Lung (tissue), 17 donors: ENCODE measurements at places on chromosomes 5 and 9. TPM values are rescaled to one million over a fixed set of nuclear protein-coding genes. Genes with fewer than 3 reads are reported as not detected.

The PCDHB10 gene
- total RNA-seq = 6.3 TPM

The HMMR gene
- 1.2 TPM for total RNA-seq

The LRSAM1 gene
- total RNA-seq = 19.5 TPM

The CYSRT1 gene
- total RNA-seq = not detected

The STPG3 gene
- not detected for total RNA-seq

The ARSI gene
- 5.7 TPM for total RNA-seq

The GRM6 gene
- not detected for total RNA-seq

The SHC3 gene
- total RNA-seq = 3.8 TPM

The WHRN gene
- total RNA-seq = 6.6 TPM

The ADAMTS16 gene
- 0.09 TPM for total RNA-seq

The CDH9 gene
- total RNA-seq = not detected

The TMEM215 gene
- total RNA-seq = 0.06 TPM

The TMEM245 gene
- 137 TPM for total RNA-seq

The FBXL7 gene
- 9.6 TPM for total RNA-seq

The GABRG2 gene
- total RNA-seq = 0.46 TPM

The TRIM52 gene
- 19.3 TPM for total RNA-seq

The FOXD1 gene
- total RNA-seq = 0.37 TPM

The IFNK gene
- not detected for total RNA-seq

The FOXD4L6 gene
- total RNA-seq = 0.20 TPM

The MYMK gene
- not detected for total RNA-seq

The SLC34A3 gene
- total RNA-seq = not detected

The SH2D3C gene
- total RNA-seq = 34.5 TPM

The FGF10 gene
- total RNA-seq = 7.8 TPM

The TMOD1 gene
- total RNA-seq = 7.8 TPM

The PCDHA10 gene
- 0.48 TPM for total RNA-seq

The CDC25C gene
- total RNA-seq = 3.0 TPM

The CNTNAP3B gene
- 13.6 TPM for total RNA-seq

The PRLR gene
- total RNA-seq = 1.4 TPM

The LCP2 gene
- total RNA-seq = 73.0 TPM

The HAND1 gene
- total RNA-seq = not detected

The DBH gene
- 0.06 TPM for total RNA-seq

The AFF4 gene
- 103 TPM for total RNA-seq

The GNAQ gene
- 86.2 TPM for total RNA-seq

The IDNK gene
- 5.9 TPM for total RNA-seq

The KCNMB1 gene
- total RNA-seq = 5.2 TPM

The ADAMTSL1 gene
- 2.2 TPM for total RNA-seq

The NR6A1 gene
- 3.4 TPM for total RNA-seq

The ODF2 gene
- total RNA-seq = 34.4 TPM

The ABCA1 gene
- total RNA-seq = 19.1 TPM

The ANKRD31 gene
- 0.51 TPM for total RNA-seq

The TRPM3 gene
- total RNA-seq = 0.49 TPM

The SURF2 gene
- total RNA-seq = 30.3 TPM

The SFXN1 gene
- total RNA-seq = 19.8 TPM

The EPB41L4A gene
- total RNA-seq = 23.0 TPM

The SPRY4 gene
- total RNA-seq = 23.6 TPM

The PDCD1LG2 gene
- 1.8 TPM for total RNA-seq

The PCDHA3 gene
- 0.31 TPM for total RNA-seq

The SPATA6L gene
- 25.6 TPM for total RNA-seq

The C9orf152 gene
- total RNA-seq = 16.8 TPM

The SAXO1 gene
- total RNA-seq = 0.54 TPM

The TMEM252 gene
- not detected for total RNA-seq

The ZDHHC11 gene
- total RNA-seq = 31.3 TPM

The FBXW5 gene
- total RNA-seq = 56.6 TPM

The PCDHB4 gene
- 3.3 TPM for total RNA-seq

The MGAT4B gene
- 73.2 TPM for total RNA-seq
